Left kidney (tissue), 8 donors: ENCODE measurements at places on chromosomes 16 and 17. TPM values are rescaled to one million over a fixed set of nuclear protein-coding genes. Genes with fewer than 3 reads are reported as not detected.

DVL2 gene
- 52.5 TPM for polyA plus RNA-seq

DNA sequence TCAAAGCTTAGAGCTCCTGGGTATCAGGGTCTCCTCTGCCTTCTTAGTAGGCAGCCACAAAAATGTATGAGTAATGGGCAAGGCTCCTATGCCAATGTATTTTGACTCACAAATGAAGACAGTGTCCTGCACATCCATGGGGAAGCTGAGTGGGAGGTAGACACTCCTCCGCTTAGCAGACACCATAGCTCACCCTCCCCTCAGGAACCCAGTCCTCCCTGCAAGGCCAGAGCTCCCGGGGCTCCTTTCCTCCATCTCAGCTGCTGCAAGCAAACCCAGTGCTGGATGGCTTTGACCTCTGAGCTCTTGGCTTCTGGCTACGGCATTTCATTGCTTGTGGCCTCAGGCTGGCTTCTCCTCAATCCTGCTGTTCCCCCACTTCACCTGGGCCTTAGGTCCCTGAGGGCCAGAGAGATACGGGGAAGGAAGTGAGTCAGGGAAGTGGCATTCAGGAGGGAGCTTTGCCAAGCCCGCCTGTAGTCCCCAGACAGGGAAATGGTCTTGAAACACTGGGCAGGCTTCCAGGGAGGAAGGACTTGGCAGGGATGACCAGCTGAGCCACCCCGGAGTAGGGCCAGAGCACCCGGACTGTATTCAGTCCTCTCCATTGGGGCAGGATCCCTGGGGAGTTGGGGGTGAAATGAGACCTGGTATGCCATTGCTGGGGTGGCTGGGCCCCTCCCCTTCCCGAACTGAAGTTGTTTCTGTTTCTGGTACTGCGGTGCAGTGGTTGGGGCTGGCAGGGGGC lies 4.5 kb downstream of the ABCC3 start:
- peak; percentile 52 for DNase-seq

DNA sequence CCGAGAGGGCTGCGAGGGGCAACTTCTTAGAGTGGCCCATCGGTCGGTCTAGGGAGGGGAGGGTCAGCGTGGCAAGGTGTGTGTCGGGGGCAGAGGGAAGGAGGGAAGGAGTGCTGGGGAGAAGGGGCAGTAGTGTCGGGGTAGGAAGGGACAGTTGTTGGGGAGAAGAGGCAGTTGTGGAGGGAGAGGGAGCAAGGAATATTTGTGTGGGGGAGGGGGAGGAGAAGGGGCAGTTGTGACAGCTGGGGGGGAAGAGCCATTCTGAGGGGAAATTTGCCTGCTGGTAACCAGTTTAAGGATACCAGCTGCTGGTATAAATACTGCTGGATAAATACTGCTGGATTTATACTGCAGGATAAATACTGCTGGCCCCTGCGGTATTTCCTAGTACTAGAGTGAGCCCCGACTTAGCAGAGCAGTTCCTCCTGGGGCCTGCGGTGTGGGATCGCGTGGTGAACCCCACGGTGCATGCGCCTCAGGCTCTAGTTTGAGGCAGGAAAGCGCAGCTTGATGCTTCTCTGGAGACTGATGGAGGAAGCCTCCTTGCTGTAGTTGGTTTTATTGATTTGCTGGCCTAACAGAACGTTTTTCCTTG lies 309 bp downstream of the DNAH2 start:
- DNase-seq, result peak; percentile 7

DNA sequence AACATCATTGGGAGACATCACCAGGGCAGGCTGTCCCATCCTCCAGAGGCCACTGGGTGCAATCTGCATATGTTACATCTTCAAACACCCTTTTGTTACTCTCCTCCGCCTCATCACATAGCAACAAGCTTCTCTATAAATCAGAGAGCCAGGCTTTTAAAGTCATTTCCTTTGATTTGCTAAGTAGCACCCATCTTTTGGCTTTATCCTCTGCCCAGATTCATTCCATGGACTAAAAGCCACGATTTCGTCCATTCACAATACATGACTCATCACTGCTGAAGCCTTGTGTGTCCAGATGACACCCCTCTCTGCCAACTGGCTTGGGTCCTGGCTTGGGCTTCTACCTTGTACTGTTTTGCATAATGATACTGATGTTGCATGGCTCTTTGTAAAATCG lies 2.0 kb upstream of the KRT38 start:
- no peak for DNase-seq

GRCh38 chr17:68777243-68777855 lies 176.2 kb upstream of the FAM20A start:
- peak; percentile 76 for DNase-seq

- no peak for DNase-seq
Measured at GRCh38 chr17:32492648-32493289, 6.0 kb downstream of the CDK5R1 start.

DNA sequence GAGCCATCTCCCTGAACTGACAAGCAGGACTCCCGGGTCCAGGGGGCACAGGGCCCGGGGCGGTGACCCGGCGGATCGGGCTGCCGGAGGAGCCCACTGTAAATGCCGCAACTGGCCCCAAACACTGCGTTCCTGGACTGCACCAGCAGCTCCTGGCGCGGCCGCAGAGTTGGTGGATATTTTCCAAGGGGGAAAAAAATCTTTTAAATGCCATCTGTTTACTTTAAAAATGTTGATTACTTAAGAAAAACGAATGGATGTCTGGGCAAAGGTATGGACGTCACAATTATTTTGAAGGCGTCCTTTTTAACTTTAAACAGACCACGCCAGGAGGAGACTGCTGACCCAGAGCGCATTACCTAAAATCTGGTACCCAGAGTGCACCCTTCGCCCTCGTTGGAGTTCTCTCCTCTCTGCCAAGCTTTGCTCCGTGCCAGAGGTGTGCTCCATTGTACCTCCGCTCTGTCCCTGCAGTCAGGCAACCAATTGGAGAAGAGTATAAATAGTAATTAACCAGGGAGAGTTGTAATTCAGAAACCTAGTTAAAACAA lies 3.4 kb downstream of the HS3ST3B1 start:
- no peak for DNase-seq

DNA sequence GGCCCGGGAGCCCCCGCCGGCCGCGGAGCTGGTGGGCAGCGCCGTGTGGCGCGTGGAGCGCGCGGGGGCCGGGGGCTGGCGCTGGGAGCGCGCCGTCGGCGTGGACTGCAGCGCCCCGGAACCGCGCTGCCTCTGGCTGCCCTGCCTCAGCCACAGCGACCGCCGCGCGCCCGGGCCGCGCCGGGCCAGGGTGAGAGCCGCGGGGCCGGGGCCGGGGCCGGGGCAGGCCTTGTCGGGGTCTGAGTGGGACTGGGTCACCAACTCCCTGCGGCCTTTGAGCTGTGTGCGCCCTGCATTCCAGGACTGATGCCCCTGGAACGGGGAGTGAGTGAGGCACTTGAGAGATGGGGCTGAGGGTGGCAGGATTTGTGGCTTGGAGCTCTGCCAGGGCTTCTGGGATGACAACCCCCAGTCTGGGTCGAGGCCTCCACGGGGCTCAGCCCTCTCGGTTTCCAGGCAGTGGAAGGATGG lies 25.7 kb downstream of the ARHGAP23 start:
- no peak for DNase-seq

DNA sequence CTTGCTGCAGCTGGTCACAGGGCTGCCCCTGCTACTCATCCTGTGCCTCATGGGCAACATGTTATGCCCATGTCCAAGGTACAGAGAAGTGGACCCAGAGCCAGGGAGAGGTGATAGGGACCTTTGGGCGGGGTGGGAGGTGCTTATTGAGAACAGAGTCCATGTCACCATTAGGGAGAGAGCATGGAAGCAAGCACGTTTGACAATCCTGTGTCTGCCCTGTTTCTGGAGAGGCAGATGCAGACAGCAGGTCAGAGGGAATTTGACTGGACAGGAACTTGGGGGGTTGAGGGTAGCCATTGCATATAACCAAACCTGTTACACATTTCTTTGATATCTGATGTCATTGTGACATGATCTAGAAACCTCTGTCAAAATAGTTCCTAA lies 14.3 kb upstream of the ARL4D start:
- no peak for DNase-seq

DNA sequence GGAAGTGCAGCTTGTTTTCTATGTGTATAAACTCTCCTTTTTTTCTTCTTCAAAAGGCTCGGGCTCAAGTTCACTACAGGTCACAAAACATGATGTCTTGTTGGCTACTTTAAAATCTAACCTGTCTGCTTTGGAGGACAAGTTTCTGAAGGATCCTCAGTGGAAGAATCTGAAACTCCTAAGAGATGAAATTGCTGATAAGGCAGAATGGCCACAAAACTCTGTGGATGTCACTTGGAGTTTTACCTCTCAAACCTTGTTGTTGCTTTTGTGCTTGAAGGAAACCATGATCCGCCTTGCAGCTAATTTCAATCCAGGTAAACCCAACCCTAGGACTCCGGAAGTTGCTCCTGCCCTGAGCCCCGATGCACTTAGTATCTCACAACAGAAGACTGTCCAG lies 16.5 kb downstream of the TANGO6 start:
- no peak for DNase-seq

GRCh38 chr17:79090443-79091225 lies 16.0 kb downstream of the ENGASE start:
- DNase-seq, result peak; percentile 43

- DNase-seq, result no peak
Measured at GRCh38 chr17:40366861-40367518, 2.5 kb upstream of the GJD3 start.

- no peak for DNase-seq
Measured at GRCh38 chr16:88673716-88674379, 11.0 kb upstream of the MVD start.
